ENCODE measurements at places on chromosomes 5 and 9. TPM values are rescaled to one million over a fixed set of nuclear protein-coding genes. Genes with fewer than 3 reads are reported as not detected.

DNA sequence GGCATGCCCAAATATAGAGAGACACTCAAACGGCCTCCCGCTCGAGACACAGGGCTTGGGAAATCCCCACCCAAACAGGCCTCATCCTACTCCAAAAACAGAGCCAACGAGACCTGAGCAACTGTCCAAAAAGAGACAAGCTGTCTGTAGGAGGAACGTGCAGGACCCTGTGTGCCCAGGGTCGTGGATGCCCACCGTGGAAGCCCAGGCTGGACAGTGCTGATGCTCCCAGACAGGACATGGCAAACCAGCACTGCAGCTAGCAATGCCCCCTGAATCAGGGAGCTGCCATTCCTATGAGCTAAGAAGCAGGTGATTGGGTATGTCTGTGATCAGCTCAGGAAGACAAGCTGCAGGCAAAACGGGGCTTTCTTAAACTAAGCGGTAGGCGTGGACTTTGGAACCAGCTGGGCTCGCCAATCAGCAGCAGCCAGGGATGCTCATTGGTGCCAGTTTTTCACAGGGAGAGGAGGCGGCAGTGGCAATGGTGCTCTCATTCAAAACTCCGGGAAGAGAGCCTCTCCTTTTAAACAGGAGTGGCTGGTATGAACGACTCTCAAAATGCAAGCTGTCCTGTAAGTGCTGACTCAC lies 113.1 kb upstream of the IRX2 start:
- no peak for DNase-seq
- no peak overlapping the region for H3K27ac ChIP-seq
- H3K27me3 ChIP-seq = no peaks in the 10 kb centered on the region
- no peak overlapping the region for H3K4me3 ChIP-seq
- H3K4me1 ChIP-seq = no peaks in the 10 kb centered on the region
- no peaks in the 10 kb centered on the region for H3K36me3 ChIP-seq

The PCDHA9 gene
- not detected for total RNA-seq

DNA sequence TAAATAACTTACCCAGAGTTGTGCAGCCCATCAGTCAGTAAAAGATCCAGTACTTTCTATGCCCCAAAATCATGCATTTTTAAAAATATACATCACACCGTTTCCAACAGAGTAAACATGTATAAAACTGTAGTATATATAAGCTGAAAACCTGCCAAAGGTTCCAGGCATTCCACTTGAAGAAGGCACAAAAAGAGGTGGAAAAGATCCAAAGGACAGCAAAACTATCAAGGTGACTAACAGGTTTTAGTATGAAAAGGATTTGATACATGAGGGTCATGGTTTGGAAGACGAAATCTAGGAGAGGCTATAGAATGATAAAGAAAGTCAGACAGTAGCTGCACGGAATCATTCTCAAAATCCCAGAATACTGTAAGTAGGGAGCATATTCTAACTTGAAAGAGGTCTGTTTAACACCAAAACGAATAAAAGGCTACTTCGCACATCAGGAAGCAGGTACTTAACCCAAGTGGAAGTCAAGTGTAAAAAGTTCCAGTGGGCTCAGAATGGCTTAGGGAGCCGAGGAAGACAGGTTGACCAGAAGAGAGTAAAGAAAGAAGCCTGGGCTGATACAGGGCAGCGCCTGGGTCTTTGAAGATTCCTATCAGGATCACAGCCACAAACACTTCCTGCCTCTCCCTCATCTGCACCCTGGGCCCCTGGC lies 207.2 kb downstream of the ADAMTS12 start:
- peaks cover 13% of the 10 kb centered on the region for H3K27me3 ChIP-seq
- H3K4me3 ChIP-seq = no peak overlapping the region
- H3K27ac ChIP-seq = no peak overlapping the region
- no peaks in the 10 kb centered on the region for H3K36me3 ChIP-seq
- no peak for DNase-seq
- no peaks in the 10 kb centered on the region for H3K4me1 ChIP-seq

The UBAP2 gene
- 33.9 TPM for total RNA-seq

All from T-helper 17 cell (primary cell).